H7 (cell line): ENCODE measurements at places on chromosomes 11 and 22. TPM values are rescaled to one million over a fixed set of nuclear protein-coding genes. Genes with fewer than 3 reads are reported as not detected.

DNA sequence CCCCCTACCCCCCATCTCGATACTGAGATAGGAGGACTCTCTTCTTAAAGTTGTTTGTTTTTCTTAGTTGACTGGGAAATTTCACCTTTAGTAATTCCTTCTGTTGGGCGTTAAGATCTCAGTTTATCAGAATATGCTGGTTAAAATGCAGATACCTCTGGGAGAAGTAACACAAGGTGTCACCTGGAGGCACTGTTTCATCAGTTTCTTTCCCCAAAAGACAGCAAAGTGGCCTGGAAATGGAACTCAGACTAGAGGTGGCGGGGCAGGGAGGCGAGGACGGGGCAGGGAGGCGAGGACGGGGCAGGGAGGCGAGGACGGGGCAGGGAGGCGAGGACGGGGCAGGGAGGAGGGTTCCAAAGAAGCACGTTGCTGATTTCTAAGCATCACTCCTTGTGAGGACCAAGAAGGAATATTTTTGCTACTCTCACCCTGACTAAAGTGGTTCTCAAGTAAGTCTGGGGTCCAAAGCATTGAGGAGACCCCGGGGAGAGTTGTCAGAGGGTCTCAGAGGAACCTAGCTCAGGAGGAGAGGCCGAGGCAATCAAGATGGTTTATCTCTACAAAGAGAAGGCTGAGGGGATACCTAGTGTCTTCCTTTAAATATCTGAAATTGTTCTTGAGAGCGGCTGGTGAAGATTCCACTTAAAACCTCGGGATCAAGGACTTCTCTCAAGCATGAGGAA lies 147.0 kb upstream of the B3GAT1 start:
- DNase-seq, result peak; percentile 67

- DNase-seq, result no peak
Observed at GRCh38 chr11:93659841-93660240, 1.6 kb upstream of the CEP295 start.

The SLC22A12 gene
- total RNA-seq, result not detected in 2 replicates

The GGTLC3 gene
- not detected in 2 replicates for total RNA-seq

GRCh38 chr22:35839841-35840301 lies 122.2 kb downstream of the APOL5 start:
- no peak for DNase-seq

The ANKK1 gene
- total RNA-seq, result not detected in 2 replicates

DNA sequence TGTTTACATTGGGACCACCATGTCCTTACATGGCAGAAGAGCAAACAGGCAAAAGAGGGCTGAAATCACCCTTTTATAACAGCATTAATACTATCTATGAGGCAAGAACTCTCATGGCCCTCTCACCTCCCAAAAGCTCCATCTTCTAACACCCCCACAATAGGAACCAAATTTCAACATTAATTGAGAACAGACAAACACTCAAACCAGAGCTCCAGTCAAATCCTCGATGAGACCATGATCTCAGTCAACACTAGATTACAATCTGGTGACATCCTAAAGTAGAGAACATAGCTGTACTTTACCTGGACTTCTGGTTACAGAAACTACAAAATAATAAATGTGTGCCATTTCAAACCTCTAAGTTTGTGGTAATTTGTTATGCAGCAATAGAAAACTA lies 25.1 kb downstream of the OR2AG2 start:
- no peak for DNase-seq

The NRXN2 gene
- 0.85 and 1.9 TPM in 2 replicates for total RNA-seq

The HEPN1 gene
- total RNA-seq, result not detected in 2 replicates
